ENCODE measurements at places on chromosomes 3 and 15.

DNA sequence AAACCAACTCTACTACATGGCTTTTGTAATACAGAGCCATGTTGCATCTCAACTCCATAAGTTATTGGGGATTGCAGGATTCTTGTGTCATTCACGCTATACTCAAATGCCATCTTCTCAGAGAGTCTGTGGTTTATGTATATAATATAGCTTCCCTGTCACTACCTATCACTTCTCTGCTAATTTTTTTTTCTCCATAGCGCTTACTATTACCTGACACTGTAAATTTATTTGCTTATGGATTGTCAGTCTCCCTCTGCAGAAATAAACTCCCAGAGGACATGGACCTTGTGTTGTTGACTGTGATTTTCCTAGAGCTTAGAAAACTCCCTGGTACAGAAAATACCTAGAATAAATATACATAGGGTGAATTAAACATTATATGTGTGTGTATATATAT is 990.5 kb downstream of the TBL1XR1 start:
- DNase-seq, result no peak

DNA sequence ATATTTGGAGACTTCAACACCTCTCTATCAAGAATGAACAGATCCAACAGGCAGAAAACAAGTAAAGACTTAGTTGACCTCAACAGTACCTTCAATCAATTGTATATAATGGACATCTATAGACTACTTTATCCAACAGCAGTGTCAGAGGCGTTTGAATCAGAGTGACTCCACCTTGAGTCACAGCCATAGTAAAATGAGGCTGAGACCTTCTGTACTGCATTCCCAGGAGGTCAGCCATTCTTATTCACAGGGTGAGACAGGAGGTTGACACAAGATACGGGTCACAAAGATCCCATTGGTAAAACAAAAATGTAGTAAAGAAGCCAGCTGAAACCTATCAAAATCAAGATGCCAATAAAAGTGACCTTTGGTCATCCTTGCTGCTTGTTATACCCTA is 299.8 kb downstream of the CNTN3 start:
- no peak for DNase-seq

DNA sequence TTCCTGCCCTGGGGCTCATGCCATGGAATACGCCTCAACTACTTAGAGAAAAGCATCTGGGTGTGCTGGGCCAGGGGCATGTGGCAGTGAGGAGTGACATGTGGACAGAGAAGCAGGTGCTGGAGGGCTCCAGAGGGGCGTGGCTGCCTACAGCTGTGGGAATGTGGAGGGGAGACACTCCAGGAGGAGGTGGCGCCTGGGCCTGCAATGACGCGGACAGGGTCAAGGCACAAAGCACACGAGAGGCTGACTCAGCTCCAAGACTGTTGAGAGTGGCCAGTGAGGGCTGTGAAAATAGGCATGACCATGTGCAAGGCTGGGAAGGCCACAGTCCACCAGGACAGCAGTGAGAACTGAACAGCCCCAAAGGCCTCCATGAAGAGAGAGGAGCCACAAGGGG is 48.5 kb downstream of the PTH1R start:
- DNase-seq, result no peak

GRCh38 chr3:61199843-61200242 is 51.4 kb downstream of the FHIT start:
- no peak for DNase-seq

DNA sequence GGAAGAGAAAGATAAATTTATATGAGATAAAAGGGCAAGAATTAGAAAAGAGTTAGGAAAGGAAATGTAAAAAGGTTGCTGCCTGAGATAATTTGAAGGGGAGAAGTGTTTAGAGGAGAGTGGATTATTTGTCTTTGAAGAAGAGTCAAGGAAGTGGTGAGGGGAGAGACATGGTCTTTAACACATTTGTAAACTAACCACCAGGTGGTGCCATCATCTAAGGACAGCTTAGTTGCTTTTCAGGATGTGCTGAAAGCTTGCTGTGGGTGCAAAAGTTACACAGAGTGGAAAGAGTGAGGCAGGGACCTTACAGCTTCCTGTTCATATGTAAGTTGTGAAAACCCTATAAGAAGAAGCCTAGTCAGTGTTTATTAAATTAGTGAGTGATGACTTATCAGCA is 114.1 kb upstream of the DNAJC19 start:
- no peak for DNase-seq

GRCh38 chr15:68992696-68993095 is 21.8 kb upstream of the NOX5 start:
- DNase-seq, result no peak

DNA sequence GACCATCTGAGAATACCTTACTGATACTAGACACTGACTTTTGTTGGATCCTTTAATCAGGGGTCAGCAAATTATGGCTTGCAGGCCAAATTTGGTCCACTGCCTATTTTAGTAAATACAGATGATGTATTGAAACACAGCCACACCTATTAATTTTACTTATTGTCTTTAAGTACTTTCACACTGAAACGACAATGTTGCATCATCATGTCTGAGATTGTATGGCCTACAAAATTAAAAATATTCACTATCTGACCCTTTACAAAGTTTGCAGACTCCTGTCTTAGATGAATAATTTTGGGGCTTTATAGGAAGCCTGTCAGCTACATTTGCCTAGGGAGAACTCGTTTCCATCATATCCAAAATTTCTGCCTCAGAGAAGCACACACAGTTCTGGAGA is 503.2 kb upstream of the TGFBR2 start:
- DNase-seq, result no peak

DNA sequence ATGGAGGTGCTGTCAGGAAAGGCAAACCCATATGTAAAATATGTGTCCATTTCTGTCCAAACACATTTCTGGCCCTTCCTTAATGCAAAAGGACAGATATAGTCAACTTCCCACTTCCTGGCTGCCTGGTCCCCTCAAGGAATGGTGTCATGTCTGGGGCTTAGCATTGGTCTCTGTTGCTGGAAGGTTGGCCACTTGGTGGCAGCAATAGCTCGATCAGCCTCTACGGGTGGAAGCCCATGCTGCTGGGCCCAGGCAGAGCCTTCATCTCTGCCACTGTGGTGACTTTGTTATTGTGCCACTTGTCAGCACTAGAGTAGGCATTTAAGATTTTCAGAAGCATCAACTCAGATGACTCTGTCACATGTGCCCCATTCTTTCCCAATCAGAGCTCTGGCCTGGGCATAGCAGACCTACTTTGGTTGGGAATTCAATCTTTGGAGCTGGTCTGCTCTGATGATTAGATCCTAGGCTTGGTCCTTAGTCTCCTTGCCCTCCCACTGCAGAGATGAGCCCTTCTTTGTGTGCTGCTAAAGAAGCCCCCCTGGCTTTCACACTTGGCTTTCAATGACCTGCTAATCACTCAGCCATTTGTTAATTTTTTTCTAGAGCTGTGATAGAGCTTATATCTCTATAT is 51.0 kb upstream of the SPSB4 start:
- no peak for DNase-seq

DNA sequence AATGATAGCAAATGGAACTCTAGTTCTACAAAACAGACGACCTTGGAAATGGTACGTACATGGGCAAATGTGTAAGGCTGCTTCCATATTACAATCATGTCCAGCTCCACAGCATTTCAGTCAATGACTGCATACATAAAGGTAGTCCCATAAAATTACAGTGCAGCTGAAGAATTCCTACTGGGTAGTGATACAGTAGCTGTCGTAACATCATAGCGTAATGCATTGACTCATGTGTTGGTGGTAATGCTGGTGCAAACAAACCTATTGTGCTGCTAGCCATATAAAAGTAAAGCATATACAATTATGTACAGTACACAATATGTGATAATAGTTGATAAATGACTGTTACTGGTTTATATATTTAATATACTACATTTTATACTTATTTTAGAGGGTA is 18.5 kb downstream of the TTC23 start:
- DNase-seq, result no peak

GRCh38 chr15:33994005-33994615 is 25.8 kb downstream of the CHRM5 start:
- no peak for DNase-seq

- no peak for DNase-seq
These were observed 45.8 kb downstream of the CEP152 start for GRCh38 chr15:48765022-48765421.

DNA sequence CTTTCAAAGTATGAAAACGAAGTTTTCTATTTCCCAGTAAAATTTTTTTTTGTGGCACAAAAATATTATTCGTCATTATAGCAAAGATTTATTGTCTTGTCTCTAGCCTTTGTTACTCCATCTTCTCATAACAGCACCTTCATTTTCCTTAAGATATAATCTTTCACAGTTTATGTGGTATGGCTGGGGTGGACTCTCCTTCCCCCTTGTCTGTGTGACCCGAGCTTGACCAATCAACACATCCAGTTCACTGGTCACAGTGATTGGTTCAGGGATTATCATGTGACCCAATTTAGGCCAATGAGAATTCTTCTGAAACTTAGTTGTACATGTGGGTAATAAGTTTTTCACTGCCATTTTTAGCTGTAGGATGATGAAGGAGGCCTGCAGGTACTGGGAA is 71.2 kb upstream of the DCBLD2 start:
- DNase-seq, result no peak

DNA sequence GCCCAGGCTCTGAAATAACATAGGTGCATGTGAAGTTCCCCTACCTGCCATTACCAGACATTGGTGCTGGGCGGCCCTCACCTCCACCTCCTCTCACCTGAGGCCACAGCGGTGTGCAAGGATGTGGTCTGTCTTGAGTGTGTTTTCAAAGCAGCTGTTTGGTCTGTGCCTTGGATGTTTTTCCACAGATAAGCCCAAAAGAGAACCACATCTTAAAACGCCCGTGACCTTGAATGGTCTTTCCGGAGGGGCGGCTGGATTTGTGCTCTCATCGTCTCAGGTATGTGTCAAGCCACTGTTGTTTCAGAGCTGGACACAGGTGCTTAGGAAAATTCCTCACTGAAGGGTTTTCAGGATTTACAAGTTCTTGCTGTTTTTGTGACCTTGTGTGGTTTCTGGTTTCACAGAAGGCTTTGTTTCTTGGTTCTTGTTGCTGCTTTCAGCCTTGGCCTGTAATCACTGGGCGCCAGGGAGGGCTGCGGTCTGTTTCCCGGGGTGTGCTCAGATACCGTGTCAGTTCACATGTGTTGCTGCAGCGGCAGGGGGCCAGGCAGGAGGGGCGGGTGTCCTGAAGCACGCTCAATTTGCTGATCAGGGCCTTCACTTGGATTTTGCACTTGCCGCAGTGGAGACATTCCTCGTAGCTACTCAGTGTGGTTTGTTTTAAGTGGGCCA is 128.4 kb downstream of the IGF1R start:
- no peak for DNase-seq

DNA sequence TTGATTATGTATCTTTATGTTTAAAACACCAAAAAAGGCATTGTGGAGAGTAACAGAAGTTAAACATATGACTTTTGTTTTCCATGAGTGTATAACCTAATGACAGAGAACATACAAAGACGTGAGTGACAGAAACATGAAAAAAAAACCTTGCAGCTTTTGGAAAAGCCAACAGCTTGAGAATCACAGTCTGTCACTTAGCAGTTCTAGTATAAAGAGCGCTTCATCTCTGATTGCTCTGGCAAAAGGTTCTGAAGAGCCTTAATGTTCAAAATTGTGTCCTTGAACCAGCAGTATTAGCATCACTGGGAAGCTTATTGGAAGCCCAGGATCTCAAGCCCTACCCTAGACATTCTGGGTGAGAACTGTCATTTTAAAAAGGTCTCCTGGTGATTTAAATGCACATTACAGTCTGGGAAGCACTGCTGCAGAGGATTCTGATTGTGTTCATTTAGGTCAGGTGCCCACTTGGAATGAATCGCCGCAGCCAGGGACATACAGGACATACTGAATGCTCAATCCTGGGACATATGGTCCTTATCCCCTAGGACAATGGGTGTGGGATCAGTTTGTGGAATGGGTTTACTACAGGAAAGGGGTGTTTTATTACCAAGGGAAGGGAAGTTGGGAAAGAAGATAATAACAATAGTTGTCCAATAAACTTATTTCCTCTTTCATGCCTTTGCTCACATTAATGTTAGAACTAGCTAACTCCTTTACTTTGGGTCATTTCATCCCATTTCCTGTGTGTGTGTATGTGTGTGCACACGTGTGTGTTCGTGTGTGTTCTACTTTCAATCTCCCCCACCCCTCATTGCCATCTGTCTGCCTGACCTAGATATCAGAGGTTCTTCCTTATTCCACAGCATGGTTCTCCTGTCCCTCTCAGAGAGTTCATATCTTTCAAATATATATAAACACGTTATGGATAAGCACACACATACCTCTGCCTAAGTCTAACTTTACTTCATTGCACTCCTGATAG is 55.0 kb downstream of the LRRC49 start:
- no peak for DNase-seq

GRCh38 chr3:76264911-76265310 is 479.6 kb upstream of the ZNF717 start:
- no peak for DNase-seq

DNA sequence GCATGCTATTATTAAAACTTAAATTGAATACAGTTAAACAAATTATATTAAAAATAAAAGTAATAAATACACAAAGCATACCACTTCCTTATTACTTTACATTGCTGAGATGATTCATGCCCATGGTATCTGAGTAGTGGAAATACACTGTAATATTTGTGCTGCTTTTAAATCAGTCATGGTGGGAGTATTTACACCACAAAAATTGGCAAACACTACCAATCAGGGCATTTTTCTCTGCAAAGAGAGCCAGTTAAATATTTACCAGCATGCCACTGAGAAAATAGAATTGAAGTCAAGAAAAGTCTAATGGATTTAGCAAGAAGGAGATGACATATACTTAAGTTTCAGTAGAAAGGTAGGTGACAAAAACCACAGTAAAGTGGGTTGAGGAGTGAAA is 19.6 kb downstream of the PPARG start:
- no peak for DNase-seq

GRCh38 chr3:73415118-73415517 is 209.6 kb downstream of the PDZRN3 start:
- DNase-seq, result no peak

DNA sequence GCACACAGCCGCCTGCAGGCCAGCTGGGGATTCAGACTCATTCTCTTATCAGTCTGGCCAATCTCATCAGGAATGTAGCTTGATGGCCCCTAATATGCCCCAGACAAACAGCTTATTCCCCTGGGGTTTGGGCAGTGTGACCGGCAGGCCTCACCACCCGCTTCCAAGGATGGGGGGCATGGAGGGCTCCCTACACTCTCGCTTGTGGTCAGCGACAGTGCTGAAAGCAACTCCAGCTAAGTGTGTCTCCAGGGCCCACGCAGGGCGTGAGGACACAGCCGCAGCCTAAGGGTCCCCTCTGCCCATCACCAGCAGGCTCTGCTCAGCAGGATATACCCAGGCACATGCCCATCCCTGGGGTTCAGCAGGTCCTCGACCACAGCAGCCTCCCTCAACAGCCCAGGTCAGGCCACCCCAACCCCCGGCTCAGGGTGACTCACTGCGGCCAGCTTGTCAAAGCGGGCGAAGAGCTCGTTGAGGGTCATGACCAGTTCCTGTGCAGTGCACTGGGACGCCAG is 116.7 kb downstream of the ADCY5 start:
- DNase-seq, result no peak

DNA sequence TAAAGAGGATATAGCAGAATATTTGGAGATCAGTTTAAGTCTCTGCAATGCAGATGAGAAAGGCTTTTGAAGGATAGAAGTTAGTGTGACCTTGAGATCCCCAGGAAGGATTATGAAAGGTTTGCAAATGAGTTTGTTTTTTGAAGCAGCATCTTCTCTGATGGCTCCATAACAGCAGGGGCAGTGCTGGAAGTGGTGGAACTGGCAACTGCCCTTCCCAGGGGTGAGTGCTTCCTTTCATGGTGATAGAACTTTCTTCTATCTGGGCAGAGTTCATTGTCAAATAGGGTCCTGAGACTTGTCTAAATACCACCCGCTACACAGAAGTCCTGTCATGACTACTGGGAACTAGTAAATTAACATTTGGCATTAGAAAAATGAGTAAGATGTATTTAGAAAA is 314.2 kb upstream of the MCTP2 start:
- no peak for DNase-seq

All from D721Med (cell line).